Heart right ventricle (tissue), 16 donors: ENCODE measurements at places on chromosomes 3 and 15. TPM values are rescaled to one million over a fixed set of nuclear protein-coding genes. Genes with fewer than 3 reads are reported as not detected.

DNA sequence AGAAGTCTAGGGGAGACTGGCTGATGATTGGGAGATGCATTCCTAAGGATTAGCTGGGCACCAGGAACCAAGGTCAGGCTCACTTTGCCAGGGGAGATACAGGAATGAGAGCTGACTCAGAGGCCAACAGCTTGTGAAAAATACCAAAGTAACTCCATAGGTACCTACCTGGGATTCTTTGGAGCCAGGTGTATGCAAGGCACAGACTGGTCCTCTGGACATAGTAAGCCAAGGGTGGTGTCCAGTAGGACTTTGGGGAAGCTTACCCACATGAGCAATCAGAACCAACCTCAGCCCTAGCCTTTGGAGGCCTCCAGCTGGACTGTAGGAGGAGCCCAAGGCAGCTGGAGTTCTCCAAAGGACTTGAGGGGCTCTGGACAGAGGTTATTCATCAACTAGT, 47.5 kb downstream of the CRYGS start:
- H3K4me1 ChIP-seq: peaks cover 13% of the 10 kb centered on the region
- H3K27me3 ChIP-seq: no peaks in the 10 kb centered on the region
- H3K27ac ChIP-seq: no peak overlapping the region
- no peaks in the 10 kb centered on the region for H3K36me3 ChIP-seq

GRCh38 chr3:12622335-12622734, 41.6 kb downstream of the RAF1 start:
- H3K27ac ChIP-seq: no peak overlapping the region
- no peaks in the 10 kb centered on the region for H3K27me3 ChIP-seq
- H3K4me3 ChIP-seq: no peak overlapping the region
- H3K4me1 ChIP-seq: peaks cover 3% of the 10 kb centered on the region

- no peaks in the 10 kb centered on the region for H3K36me3 ChIP-seq
- no peaks in the 10 kb centered on the region for H3K27me3 ChIP-seq
- no peak overlapping the region for H3K4me3 ChIP-seq
- peak overlapping the region; percentile 82 for H3K27ac ChIP-seq
- peaks cover 19% of the 10 kb centered on the region for H3K4me1 ChIP-seq
These were observed 10.6 kb downstream of the ST6GAL1 start for GRCh38 chr3:186940967-186941366.

DNA sequence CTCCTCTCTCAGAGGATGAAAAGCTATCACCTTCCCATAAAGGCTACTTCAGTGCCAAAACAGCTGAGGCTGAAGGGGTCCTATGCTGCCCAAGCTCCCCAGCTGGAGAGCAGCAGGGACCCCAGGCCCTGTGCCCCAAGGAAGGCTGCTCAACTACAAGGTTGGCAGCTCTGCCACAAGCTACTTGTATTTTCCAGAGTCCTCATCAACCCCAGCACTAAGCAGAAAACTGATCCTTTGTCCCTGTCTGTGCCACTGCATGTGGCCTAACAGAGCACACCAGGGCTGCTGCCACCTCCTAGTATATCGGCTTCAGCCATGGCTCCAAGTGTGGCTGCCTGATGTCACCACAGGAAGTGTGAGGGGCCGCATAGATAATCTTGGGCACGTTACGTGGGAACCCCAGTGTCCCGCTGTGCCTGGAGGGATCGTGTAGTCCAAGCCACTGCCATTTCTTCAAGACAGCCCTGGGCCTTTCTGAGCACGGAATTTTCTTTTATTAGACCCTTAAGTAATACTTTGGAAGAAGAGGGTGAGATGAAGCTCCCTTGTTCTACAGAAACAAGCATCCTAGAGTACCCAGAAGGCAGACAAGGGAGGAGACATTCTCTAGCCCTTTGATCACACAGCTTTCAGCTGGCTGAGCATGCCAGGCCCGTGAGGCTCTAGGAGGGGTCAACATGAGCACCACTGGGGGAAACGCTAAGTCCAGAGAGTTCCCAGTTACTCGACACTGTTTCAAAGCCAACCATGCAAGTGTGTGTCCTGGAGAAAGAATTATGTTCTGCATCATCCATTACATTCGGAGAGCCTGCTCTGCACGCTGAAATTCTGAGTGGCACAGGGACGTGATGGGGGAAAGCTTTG, 60.7 kb downstream of the CAPN7 start:
- H3K4me3 ChIP-seq: no peak overlapping the region
- no peak overlapping the region for H3K27ac ChIP-seq
- no peak for DNase-seq
- H3K4me1 ChIP-seq: no peaks in the 10 kb centered on the region
- H3K36me3 ChIP-seq: peaks cover 43% of the 10 kb centered on the region

DNA sequence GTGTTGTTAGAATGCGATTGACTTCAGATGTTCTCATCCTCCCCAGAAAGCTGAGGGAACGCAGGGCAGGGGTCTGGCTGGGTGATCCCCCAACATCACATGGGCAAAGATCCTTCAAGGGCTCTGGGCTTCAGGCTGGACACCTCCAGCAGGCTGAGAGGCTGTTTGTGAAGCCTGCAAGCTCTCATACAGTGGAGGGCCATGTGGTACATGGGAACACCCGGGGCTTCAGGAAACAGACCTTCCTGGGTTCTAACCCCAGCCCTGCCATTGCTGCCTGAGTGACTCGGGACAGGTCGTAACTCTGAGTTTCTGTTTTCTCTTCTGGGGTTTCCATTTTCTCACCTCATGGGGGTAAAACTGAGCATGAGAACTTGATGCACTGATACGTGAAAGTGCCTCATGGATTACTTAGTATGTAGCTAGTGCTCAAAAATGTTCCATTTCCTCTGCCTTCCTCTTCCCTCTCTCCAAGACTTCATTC, 81.2 kb downstream of the TLE3 start:
- H3K27me3 ChIP-seq: no peaks in the 10 kb centered on the region
- H3K4me3 ChIP-seq: no peak overlapping the region
- no peaks in the 10 kb centered on the region for H3K36me3 ChIP-seq
- no peak for DNase-seq
- H3K27ac ChIP-seq: no peak overlapping the region

GRCh38 chr3:192372616-192373015, 354.7 kb downstream of the FGF12 start:
- H3K27ac ChIP-seq: no peak overlapping the region
- H3K36me3 ChIP-seq: no peaks in the 10 kb centered on the region
- no peak overlapping the region for H3K4me3 ChIP-seq
- DNase-seq: no peak
- H3K4me1 ChIP-seq: peaks cover 11% of the 10 kb centered on the region

GPR87 gene
- total RNA-seq: not detected

FEZF2 gene
- total RNA-seq: not detected

GPR171 gene
- not detected for total RNA-seq

SLC25A26 gene
- 22.6 TPM for total RNA-seq
